ENCODE measurements at places on chromosomes 5 and 9.
A peak's percentile ranks its signal among the peaks of the same experiment; 100 is the strongest.

- H3K4me1 ChIP-seq = peaks cover 14% of the 10 kb centered on the region
- no peak overlapping the region for H3K4me3 ChIP-seq
- no peak overlapping the region for H3K27ac ChIP-seq
- DNase-seq = peak; percentile 65
These were observed 12.1 kb downstream of the BSPRY start for GRCh38 chr9:113361304-113362018.

DNA sequence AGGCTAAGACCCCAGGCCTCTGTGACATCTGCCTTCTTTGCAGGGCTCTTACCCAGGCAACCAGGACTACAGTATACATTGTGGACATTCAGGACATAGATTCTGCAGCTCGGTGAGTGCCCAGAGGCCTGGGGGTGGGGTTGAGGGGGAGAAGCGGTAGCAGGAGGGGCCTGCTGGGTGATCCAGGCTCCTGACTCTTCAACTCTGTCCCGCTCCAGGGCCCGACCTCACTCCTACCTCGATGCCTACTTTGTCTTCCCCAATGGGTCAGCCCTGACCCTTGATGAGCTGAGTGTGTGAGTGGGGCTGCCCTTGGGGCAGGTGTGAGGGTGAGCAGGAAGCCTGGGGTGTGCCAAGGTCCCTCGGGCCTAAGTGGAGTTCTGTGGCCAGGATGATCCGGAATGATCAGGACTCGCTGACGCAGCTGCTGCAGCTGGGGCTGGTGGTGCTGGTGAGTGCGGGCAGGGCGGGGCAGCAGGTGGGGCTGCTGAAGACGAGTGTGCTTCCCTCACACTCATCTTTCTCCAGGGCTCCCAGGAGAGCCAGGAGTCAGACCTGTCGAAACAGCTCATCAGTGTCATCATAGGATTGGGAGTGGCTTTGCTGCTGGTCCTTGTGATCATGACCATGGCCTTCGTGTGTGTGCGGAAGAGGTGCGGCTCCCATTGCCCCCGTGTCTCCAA lies 19.8 kb downstream of the GPRIN1 start:
- no peak overlapping the region for H3K27ac ChIP-seq
- H3K36me3 ChIP-seq = peaks cover 4% of the 10 kb centered on the region
- H3K27me3 ChIP-seq = no peaks in the 10 kb centered on the region
- DNase-seq = no peak
- no peak overlapping the region for H3K4me3 ChIP-seq
- no peaks in the 10 kb centered on the region for H3K4me1 ChIP-seq

GRCh38 chr5:174798551-174798951 lies 74.2 kb downstream of the MSX2 start:
- peaks cover 15% of the 10 kb centered on the region for H3K27me3 ChIP-seq
- H3K4me1 ChIP-seq = no peaks in the 10 kb centered on the region
- H3K4me3 ChIP-seq = no peak overlapping the region
- no peak for DNase-seq
- H3K36me3 ChIP-seq = no peaks in the 10 kb centered on the region
- no peak overlapping the region for H3K27ac ChIP-seq

- H3K4me1 ChIP-seq = peaks cover 9% of the 10 kb centered on the region
- H3K4me3 ChIP-seq = no peak overlapping the region
- DNase-seq = no peak
- H3K36me3 ChIP-seq = peaks cover 41% of the 10 kb centered on the region
- no peak overlapping the region for H3K27ac ChIP-seq
These were observed 7.4 kb upstream of the ANKDD1B start for GRCh38 chr5:75603821-75604220.

DNA sequence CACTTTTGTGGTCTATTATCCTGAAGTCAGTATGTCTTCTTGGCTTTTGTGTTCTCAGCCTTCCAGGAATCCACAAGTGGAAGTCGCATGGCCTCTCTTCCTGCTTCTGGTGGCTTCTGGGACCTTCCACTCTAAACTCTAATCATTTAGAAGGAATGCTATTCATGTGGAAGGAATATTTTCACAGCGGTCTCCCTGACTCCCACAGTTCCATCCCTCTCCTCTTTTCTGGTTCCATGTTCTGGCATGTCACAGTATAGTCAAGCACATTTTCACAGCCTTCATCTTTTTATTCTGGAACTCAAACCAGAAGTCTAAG lies 7.3 kb upstream of the RAI14 start:
- DNase-seq = no peak
- H3K27ac ChIP-seq = no peak overlapping the region
- H3K4me3 ChIP-seq = no peak overlapping the region
- H3K36me3 ChIP-seq = no peaks in the 10 kb centered on the region
- peaks cover 21% of the 10 kb centered on the region for H3K27me3 ChIP-seq
- no peaks in the 10 kb centered on the region for H3K4me1 ChIP-seq

GRCh38 chr5:54870271-54870670 lies 115.1 kb downstream of the ESM1 start:
- DNase-seq = no peak
- peaks cover 39% of the 10 kb centered on the region for H3K27me3 ChIP-seq
- no peaks in the 10 kb centered on the region for H3K36me3 ChIP-seq
- H3K27ac ChIP-seq = no peak overlapping the region

DNA sequence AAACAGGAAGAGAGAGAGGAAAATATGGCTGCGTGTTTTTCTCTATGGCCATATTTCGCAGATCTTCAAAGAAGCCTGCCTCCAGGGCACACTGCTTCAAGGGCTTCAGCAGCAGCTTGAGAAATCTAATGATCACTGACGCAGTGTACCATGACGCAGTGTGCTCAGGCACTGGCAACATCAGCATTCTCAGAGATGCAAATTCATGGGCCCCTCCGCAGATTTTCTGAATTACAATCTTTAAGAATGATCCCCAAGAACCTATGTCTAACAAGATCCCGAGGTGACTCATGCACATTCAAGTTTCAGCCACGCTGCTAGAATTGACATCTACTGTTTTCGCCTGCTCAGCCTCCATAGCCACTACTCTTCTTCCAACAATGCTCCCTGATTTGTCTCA lies 143.9 kb upstream of the ZNF366 start:
- peaks cover 7% of the 10 kb centered on the region for H3K27me3 ChIP-seq
- H3K27ac ChIP-seq = no peak overlapping the region
- no peak overlapping the region for H3K4me3 ChIP-seq
- no peaks in the 10 kb centered on the region for H3K4me1 ChIP-seq
- H3K36me3 ChIP-seq = no peaks in the 10 kb centered on the region

DNA sequence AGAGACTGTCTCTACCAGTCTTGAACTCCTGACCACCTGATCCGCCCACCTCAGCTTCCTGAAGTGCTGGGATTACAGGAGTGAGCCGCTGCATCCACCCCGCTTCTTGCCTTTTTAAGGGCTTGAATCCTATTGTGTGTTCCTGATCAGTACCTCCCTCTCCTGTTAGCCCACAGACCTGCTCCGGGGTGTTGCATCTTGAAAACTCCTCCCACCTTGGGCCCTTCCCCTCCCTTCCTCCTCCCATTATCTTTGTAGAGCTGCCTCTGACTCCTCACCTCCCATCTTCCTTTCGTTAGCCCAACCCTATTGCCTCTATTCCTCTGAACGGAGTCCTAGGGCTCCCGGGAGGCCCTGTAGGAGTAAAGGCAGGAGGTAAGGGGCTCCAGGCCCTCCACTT lies 48.5 kb upstream of the NEK6 start:
- H3K27ac ChIP-seq = no peak overlapping the region
- H3K4me1 ChIP-seq = peaks cover 48% of the 10 kb centered on the region
- no peak overlapping the region for H3K4me3 ChIP-seq
- no peaks in the 10 kb centered on the region for H3K36me3 ChIP-seq

GRCh38 chr5:69374911-69375446 lies 5.4 kb downstream of the RAD17 start:
- H3K4me3 ChIP-seq = no peak overlapping the region
- no peaks in the 10 kb centered on the region for H3K27me3 ChIP-seq
- H3K4me1 ChIP-seq = peaks cover 10% of the 10 kb centered on the region
- DNase-seq = no peak
- peaks cover 15% of the 10 kb centered on the region for H3K36me3 ChIP-seq
- H3K27ac ChIP-seq = no peak overlapping the region

- H3K27ac ChIP-seq = no peak overlapping the region
- H3K36me3 ChIP-seq = no peaks in the 10 kb centered on the region
- no peak for DNase-seq
- peaks cover 7% of the 10 kb centered on the region for H3K4me1 ChIP-seq
These were observed 23.5 kb upstream of the IFNE start for GRCh38 chr9:21505425-21506179.

DNA sequence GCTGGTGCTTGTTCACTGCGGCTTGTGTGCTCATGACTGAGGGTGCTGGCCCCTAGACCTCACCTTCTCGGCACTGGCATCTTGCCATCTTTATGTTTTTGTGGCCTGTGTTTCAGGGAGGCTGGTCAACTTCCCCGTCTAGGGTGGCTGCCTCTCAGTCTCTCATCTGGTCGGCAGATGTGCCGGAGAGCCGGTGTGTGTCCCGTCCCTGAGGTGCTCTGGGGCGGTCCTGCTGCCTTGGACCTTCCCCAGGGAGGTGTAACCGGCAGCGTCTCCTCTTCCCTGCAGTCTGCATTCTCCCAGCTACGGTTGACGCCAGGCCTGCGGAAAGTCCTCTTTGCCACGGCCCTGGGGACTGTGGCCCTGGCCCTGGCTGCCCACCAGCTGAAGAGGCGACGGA lies 5.6 kb downstream of the MIGA2 start:
- no peak for DNase-seq
- no peak overlapping the region for H3K27ac ChIP-seq
- H3K27me3 ChIP-seq = no peaks in the 10 kb centered on the region
- H3K4me1 ChIP-seq = peaks cover 18% of the 10 kb centered on the region

DNA sequence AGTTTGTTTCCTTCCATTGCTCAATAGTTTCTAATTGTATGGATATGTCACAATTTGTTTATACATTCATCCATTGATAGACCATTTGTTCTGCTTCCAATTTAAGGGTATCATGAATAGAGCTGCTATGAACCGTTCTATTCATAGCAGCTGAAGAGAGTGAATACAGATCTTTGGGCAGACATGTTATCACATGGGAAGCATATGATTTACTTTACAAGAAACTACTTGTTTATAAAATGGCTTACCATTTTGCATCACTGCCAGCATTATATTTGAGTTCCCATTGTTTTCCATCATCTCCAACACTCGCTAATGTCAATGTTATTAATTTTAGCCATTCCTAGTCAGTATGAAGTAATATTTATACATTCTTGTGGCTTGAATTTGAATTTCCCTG lies 549.0 kb downstream of the MAT2B start:
- no peak overlapping the region for H3K27ac ChIP-seq
- H3K4me3 ChIP-seq = no peak overlapping the region
- no peaks in the 10 kb centered on the region for H3K4me1 ChIP-seq
- DNase-seq = no peak

DNA sequence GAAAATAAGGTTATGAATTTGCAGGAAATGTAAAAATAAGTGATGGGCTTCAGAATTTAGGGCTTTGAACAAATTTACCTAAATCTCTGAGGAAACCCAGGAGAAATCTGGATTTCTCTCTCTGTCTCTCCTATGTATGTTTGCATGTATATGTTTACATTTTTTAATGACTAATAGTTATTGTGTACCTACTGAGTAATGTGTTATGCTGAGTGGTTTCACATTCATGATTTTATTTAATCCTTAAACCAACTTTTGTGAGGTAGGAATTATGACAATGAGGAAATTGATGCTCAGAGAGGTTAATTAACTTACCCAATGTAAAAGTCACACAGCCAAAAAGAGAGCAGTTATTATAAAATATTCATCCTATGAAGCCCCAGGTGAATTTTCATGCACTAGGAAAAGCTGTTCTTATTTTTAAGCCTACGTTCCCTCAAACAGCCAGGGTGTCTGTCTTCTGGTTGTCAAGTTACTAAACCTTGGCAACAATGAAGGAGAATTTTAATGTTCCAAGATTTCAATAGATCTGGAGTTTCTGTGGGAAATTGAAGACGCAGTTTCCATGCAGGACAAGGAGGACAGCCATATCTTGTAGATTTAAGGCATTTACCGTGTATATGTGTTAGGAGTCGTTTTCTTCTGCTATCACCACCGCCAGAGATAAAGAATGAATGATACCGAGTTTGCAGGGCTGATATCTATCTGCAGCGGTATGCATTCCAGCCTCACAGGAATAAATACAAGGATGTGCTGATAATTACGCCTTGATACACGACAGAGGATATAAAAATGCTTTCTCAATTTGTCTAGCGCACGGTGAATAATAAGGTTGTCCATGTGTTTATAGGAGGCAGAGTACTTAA lies 484.8 kb downstream of the ZSWIM6 start:
- H3K4me3 ChIP-seq = no peak overlapping the region
- H3K27ac ChIP-seq = no peak overlapping the region
- peaks cover 2% of the 10 kb centered on the region for H3K27me3 ChIP-seq
- DNase-seq = no peak
- no peaks in the 10 kb centered on the region for H3K4me1 ChIP-seq
- no peaks in the 10 kb centered on the region for H3K36me3 ChIP-seq

DNA sequence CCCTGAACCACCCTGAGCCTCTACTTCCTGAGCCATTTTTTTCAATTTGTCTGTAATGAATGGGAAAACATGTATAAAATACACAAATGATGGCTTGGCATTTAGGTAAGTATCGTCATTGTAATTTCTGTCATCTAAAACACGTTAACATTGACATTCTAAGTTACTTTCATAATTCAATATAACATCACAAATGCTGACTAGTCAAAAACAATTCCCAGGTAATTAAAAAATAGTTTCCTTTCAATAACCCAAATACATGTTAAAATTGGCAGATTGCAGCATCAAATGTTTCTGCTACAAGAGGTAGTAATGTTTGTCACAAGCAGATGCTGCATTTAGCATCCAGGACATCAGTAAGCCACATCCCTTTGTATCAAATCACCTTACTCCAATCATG lies 776.4 kb downstream of the KCTD16 start:
- no peaks in the 10 kb centered on the region for H3K4me1 ChIP-seq
- H3K27me3 ChIP-seq = no peaks in the 10 kb centered on the region
- no peak overlapping the region for H3K27ac ChIP-seq
- no peaks in the 10 kb centered on the region for H3K36me3 ChIP-seq
- no peak for DNase-seq

- H3K27ac ChIP-seq = no peak overlapping the region
- H3K4me3 ChIP-seq = peak overlapping the region; percentile 75
These were observed 1.2 kb downstream of the VCAN start for GRCh38 chr5:83472508-83473345.
